Endothelial cell of umbilical vein (primary cell): ENCODE measurements at places on chromosomes 2 and 18. TPM values are rescaled to one million over a fixed set of nuclear protein-coding genes. Genes with fewer than 3 reads are reported as not detected.

The UGT1A9 gene
- not detected in 2 replicates for total RNA-seq

The BUB1 gene
- total RNA-seq = 54.1 and 66.4 TPM in 2 replicates

The CYS1 gene
- 0.25 TPM in 1 of 2 replicates, not detected in the other for total RNA-seq

The FAM237A gene
- total RNA-seq = not detected in 2 replicates

The LGALSL gene
- total RNA-seq = 2.3 and 5.8 TPM in 2 replicates

The DSEL gene
- 4.5 TPM in 2 replicates for total RNA-seq

The TTC31 gene
- total RNA-seq = 20.1 and 21.8 TPM in 2 replicates

The RUFY4 gene
- total RNA-seq = not detected in 2 replicates

The TUBB8B gene
- 1.1 TPM in 1 of 2 replicates, not detected in the other for total RNA-seq

The CYP1B1 gene
- not detected in 2 replicates for total RNA-seq

The GLB1L gene
- total RNA-seq = 9.2 and 9.5 TPM in 2 replicates

The POTEJ gene
- total RNA-seq = 0.24 TPM in 1 of 2 replicates, not detected in the other

The RGPD3 gene
- total RNA-seq = not detected in 2 replicates

The CDCA7 gene
- total RNA-seq = 27.7 and 29.7 TPM in 2 replicates

The LRP2 gene
- not detected in 2 replicates for total RNA-seq

The TFCP2L1 gene
- total RNA-seq = not detected in 2 replicates

The ERICH2 gene
- not detected in 2 replicates for total RNA-seq

The MERTK gene
- total RNA-seq = 37.3 TPM in 2 replicates

The KRTCAP3 gene
- total RNA-seq = 4.0 and 4.6 TPM in 2 replicates
